ENCODE measurements at places on chromosomes 7 and 10.
A peak's percentile ranks its signal among the peaks of the same experiment; 100 is the strongest.

GRCh38 chr7:130741331-130741995 is 7.5 kb upstream of the KLF14 start:
- DNase-seq = no peak

GRCh38 chr7:93747019-93747418 is 143.5 kb downstream of the TFPI2 start:
- no peak for DNase-seq

- no peak for DNase-seq
Measured at GRCh38 chr7:16431646-16432424, 10.5 kb upstream of the CRPPA start.

DNA sequence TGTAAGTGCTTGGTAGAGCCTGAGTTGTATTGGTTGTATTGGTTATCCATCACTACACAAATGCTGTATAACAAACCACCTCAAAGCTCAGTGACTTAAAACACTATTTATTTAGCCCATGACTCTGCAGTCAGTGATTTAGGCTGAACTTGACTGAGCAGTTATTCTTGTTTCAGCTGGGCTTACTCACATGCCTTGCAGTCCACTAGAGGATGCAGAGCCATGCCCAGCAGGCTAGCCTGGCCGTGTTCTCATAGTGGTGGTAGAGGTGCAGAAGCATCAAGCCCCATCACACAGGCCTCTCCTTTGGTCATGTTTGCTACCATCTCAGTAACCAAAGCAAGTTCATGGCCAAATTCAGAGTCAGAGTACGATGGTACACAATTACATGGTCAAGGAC is 43.9 kb downstream of the LUC7L2 start:
- no peak for DNase-seq

GRCh38 chr7:135853499-135853898 is 104.9 kb upstream of the FAM180A start:
- DNase-seq = no peak

DNA sequence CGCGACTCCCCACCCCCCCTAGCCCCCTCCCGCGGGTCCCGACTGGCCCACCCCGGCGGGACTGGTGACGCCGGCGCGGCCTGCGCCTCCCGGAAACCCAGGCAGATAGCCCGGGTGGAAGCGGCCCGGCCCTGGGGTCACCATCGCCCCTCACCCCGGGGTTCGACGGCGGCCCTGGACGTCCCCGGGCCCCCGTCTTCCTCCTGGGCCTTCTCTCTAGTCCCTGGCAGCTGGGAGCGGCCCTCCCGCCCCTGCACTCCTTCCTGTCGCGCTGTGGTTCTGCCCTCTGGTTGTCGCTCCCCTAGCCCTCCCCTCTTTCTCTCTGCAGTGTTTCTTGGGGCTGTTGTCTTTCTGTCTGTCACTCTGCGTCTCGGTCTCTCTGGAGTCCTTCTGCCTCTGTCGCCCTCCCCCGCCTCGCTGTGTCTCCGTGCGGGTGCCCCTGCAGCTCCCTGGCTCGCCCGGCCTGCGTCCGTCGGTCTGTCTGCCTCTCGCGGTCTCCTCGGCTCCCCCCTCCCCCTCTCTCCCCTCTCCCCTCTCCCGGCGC is 90.5 kb upstream of the PAX2 start:
- DNase-seq = no peak

GRCh38 chr7:46881507-46882127 is 700.3 kb downstream of the TNS3 start:
- no peak for DNase-seq

GRCh38 chr10:60186315-60187071 is 203.2 kb downstream of the ANK3 start:
- DNase-seq = no peak

- DNase-seq = no peak
Measured at GRCh38 chr7:30681331-30681797, 892 bp downstream of the CRHR2 start.

DNA sequence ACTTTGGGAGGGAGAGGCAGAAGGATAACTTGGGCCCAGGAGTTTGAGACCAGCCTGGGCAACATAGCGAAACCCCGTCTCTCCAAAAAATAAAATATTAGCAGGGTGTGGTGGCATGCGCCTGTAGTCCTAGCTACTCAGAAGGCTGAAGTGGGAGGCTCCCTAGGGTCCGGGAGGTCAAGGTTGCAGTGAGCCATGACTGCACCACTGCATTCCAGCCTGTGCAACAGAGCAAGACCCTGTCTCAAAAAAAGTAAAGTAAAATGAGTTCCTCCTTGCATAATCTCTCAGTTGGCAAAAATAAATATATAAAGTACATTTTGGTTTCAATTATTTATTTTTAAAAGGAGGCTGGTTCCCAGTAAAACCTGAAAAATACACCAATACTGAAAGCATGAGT is 11.8 kb downstream of the NANOS1 start:
- DNase-seq = no peak

GRCh38 chr7:107725138-107725740 is 18.7 kb upstream of the CBLL1 start:
- no peak for DNase-seq

GRCh38 chr7:40288827-40289226 is 154.0 kb downstream of the SUGCT start:
- no peak for DNase-seq

DNA sequence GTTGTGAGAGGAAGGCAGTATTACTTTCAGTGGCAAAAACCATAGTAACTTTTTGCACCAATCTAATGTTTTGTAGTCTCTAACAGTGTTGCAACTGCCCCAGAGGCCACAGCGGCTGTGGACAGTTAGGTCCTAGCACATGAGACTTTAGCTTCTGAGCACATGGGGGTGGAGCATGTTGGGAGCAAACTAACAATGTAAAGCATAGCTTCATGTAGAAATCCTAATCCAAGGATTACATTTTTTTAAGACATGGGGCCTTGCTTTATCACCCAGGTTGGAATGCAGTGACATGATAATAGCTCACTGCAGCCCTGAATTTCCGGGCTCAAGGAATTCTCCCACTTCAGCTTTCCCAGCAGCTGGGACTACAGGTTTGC is 49.0 kb downstream of the LAMB1 start:
- DNase-seq = no peak

DNA sequence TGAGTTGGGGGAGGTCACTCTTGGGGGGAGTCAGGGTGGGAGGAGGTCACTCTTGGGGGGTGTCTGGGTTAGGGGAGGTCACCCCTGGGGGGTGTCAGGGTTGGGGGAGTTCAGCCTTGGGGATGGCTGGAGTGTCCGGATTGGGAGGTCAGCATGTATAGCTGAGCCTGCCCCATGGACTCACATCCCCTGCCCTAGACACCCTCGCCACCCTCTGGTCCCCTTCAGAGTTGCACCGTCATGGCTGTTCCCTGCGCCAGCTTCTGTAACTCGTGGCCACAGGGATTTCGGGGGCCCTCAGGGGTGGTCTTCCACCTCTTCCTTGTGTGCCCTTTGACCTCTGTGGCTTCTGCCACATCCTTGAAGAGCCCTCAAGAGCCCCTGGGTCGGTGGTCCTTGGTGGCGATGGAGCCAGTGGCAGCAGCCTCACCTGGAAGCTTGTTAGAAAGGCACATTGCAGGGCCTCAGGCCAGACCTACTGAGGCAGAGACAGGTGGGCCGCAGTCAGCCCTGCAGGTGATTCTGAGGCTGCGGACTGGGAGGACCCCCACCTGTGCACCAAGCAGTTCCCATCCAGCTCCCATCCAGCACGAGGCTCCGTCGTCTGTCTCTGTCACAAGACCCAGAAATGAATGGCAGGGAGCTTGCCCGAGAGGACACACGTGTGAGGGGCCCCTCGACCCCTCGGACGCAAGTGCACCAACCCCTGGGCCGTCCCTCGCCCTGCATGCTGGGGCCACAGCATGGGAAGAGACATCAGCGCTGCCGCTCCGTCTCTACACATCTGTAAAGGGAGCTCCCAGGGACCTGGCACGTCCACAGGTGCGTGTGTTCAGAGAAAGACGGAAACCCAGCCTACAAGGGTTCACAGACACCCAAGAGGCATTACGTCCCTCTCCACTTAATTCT is 44.7 kb upstream of the SUN1 start:
- DNase-seq = no peak

DNA sequence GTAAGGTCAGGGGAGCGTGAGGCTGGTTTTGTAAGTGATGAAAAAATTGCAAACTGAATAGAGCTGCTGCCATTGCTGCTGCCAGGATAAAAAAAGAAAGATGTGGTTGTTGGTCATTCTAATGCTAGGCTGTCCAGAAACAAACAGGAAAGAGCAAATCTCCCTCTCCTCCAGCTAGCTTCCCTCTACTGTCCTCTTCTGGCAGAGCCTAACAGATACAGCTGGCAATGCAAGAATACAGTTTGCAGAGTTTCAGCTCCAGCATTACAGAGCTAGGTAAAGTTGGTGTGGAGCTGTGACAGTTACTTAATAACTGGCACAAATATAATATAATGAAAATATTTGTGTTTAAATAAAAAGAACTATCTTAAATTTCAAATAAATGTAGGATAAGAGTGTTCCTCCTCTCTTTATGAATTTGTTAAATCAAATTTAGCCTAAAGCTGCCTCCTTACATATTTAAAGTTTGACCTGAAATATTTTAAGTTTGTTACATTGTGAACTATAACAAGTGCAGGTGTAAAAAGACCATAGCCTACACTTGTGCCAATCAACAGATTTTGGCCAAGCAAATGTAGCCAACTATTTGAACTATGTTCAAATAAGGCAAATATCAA is 407.7 kb downstream of the SH2D4B start:
- DNase-seq = no peak

- DNase-seq = peak; percentile 67
Measured at GRCh38 chr7:19116121-19117090, 1.0 kb downstream of the TWIST1 start.

- DNase-seq = peak; percentile 42
Measured at GRCh38 chr10:60573336-60573735, 183.7 kb upstream of the ANK3 start.

DNA sequence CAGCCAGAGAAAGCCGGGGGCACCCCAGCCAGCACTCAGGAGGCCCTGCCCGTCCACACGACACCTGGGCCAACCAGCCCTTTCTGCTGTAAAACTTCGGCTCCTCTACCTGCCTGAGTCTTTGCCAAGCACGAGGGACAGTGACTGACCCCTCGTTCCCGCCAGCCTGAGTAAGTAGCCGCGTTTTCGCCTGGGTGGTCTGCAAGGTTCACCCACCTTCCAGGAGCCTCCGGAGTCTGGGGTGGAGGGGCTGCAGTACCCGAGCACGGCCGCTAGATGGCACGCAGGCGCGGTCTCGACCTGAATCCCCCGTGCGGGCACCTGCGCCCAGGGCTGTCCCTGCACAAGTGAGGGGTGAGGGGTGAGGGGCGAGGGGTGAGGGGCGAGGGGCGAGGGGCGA is 192.7 kb downstream of the PTPRN2 start:
- DNase-seq = no peak

- no peak for DNase-seq
Measured at GRCh38 chr7:19284596-19285300, 139.5 kb upstream of the FERD3L start.

- DNase-seq = no peak
Measured at GRCh38 chr10:29840516-29841276, 205.9 kb upstream of the SVIL start.

DNA sequence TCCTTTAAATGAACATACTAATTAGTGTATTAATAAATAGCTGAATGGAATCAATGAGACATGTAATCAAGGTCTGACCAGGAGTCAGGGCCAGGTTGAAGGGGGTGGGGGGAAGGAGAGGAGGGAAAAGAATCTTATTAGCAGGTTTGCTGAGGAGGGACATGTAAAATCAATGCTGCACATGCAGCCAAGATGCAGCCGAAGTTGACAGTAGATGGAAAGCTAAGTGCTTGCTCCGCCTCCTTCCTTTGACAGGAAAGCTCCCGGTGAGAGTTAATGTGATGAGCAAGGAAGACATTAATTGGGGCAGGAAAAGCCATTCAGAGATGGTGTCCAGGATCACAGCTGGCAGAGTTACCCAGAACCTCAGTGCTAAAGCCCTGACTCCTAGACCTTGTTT is 24.4 kb downstream of the PLXNA4 start:
- no peak for DNase-seq

DNA sequence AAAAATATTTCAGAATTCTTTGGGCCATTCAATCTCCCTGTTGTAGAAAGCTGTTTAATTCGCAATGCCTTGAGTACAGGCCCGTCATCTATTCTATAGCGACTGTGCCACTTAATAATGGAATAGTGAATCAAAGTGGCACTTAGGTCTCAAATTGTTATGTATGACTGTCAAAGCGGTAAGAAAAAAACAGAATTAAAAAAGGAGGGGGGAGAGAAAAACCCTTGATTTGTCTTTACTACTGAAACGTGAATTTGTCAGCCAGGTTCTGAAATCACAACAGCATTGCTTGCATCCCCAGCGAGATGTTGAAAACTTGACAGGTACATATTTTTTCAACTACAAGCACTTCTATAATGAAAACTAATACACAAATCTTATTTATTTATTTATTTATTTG is 320.9 kb downstream of the TFEC start:
- DNase-seq = no peak

- no peak for DNase-seq
Measured at GRCh38 chr7:134873253-134873652, 93.8 kb downstream of the CALD1 start.

DNA sequence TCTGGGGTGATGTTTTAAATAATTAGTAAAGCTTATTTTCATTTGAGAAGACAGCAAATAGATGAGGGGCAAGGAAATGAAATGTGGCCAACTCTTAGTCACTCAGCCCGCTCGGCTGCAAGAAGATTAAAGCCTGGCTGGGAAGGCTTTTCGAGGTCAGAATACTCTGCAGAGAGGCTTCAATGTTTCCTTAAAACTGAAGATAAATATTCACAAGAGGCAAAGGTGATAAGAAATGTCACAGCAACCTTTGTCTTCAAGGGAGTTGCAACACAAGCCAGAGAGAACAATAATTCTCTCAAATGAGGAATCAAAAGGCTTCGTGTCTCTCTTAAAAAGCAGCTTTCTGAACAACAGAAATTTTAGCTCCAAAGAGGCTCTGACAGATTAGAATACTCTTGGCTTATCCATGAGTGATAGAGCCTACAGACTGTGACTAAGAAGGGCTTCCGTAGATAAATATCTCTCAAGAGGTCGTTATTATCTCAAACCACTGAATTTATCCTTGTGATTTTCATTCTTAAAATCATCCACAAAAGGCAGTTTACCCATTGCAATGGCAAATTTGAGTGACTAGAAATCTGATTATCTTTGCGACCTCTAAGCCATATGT is 92.5 kb downstream of the KLF6 start:
- no peak for DNase-seq

GRCh38 chr10:109992485-109992884 is 15.3 kb upstream of the ADD3 start:
- no peak for DNase-seq

GRCh38 chr10:78830976-78831375 is 237.8 kb upstream of the ZMIZ1 start:
- no peak for DNase-seq

- no peak for DNase-seq
Measured at GRCh38 chr7:18859318-18859717, 258.1 kb downstream of the TWIST1 start.

Data from right forelimb (tissue), 1 donor.